SW480 (cell line): ENCODE measurements at places on chromosomes 3 and 15.

- DNase-seq, result no peak
These were observed 154.7 kb upstream of the KCNMB2 start for GRCh38 chr3:178381555-178381954.

DNA sequence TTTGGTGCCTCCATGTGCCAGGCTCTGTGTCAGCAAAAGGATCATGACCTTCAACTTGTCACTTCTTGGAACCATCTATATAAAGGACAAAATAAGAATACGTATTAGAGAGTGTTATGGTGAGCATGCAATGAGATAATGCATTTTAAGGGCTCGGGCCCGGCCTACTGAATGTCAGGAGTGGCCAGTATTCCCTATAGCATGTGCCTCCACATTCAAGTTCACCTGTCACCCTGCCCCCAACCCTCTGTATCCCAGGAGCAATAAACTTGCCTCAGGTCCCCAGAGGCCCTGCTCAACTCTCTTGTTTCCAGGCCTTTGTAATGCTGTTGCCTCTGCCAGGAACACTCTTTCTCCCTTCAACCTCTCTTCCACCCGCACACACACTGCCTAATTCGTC is 90.2 kb upstream of the SLC6A11 start:
- no peak for DNase-seq

DNA sequence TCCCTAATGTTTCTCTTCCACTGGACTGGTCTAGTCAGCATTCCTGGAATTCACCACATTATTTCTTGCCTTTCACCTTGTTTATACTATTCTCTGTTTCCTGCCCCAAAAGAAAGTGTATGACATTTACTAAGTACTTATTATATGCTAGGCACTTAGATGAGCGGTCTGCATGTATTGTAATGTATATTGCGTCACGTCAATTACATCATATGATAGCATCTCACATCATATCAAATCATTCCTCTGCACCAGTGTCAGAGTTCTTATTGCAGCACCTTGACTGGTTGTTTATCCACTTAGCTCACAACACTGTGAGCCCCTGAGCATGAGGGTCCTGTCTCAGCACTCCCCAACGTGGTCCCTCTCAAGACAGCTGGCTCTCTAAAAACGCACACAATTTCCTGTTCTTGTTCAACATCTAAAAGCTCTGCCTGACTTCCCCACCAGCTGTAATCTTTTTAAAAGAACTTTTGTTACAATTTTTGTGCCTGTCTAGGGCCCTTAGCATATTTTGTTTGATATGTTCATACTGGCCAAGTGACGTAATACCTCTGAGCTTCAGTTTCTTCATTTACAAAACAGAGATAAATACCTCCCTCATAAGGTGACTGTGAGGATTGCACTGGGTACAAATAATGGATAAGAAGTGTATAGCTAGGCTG is 58.8 kb downstream of the ARHGAP31 start:
- DNase-seq, result peak; percentile 25

DNA sequence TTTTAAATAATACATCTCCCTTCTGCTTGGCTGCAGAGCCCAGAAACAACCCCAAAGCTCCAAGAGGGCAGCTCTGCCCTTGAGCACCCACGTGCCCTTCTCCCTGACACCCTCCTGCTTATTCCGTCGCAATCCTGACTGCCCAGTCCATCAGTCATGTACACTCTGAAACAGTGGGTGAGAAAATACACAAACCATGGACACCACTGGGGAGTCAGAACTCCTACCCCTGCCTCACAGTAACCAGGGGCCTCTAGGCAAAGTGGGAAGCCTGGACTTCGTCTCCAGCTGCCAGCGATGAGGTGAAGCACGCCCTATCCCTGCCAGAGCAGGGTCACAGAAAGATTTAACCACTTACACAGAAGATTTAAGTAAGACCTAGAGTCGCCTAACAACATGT is 40.1 kb downstream of the HERC2 start:
- no peak for DNase-seq

DNA sequence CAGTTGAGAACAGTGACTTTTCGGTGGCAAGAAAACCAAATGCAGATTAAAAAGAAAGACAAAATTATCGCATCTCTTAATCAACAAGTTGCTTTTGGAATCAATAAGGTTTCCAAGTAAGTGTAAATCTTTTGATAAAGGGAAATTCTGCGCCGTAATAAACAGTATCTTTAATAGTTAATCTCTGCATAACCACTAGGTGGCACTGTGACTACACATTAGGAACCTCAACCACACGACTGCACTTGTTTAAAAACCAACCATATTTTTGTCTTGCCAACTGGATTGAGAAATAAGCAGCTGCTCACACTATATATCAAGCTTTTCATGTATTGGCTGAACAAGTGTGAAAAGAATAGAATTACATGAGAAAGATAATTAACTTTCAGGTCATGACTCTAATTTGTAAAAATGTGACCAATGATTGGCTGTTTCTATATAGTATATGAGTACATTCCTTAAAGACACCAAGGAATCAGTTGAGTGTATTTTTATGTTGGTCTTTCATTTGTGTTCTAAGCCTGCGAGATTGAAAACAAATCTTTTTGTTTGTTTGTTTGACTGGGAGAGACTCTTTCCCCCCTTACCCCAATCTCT is 72.7 kb downstream of the DZIP3 start:
- peak; percentile 63 for DNase-seq

DNA sequence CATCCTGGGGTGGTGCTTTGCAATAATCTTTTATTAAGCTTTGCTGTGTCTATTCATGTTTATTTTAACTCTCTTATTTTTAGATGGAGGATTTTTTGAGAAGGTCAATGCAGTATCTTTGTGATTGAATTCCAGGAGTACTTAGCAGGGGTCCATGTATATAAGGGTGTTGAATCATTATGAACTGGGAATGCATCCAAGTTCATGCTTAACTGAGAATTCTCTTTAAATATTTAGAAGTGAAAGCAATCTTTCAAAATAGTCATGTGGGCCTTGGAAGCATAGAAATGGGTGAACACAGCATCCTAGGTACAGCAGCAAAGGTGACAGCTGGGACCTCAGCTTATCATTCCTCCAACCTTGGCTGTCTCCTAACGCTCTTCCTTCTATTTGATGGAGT is 27.3 kb downstream of the SPTSSB start:
- no peak for DNase-seq

DNA sequence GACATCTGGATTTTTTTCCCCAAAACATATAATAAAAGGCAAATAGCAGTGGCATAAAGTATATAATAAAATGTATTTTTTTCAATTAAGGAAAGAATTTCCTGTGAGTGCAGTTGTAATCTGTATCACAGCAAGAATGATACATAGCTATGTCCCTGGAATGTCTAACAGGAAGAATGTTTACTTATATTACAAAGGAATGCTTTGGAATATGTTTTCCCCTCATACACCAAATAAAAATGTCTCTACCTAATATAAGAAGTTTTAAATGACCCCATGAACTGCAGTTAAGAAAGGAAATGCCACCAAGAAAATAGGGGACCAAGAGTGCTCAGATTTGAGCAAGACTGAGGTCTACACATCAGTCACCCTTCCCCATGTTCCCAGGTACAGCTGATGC is 38.0 kb upstream of the ATP11B start:
- no peak for DNase-seq

DNA sequence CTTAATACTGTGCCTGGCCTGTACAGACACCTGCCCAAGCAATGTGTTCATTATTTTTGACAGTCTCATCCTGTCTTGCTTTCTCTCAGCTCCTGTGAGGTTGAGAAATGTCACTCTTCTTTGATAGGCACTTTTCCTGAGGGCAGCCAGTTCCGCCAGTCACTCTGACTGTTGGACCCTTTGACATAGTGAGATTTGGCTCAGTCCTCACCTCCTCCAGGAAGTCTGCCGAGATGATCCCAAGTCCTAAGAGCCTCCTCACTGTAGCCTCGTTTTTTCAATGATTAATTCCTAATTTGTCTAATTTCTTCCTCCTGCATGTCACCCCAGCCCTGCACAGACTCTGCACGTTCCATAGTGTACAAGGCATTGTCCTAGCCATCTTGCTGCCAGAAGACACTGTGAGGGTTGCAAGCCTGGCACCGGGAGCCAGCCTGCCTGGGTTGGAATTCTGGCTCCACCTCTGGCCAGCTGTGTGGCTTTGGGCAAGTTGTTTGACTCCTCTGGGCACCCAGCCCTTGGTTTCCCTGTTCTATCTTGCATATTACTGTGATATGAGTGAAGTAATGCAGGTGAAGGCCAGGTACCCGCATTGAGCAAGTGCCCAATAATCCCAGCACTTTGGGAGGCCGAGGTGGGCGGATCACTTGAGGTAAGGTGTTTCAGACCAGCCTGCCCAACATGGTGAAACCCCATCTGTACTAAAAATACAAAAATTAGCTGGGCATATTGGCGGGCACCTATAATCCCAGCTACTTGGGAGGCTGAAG is 24.3 kb downstream of the RPLP1 start:
- no peak for DNase-seq

GRCh38 chr3:124860599-124860998 is 26.6 kb downstream of the ITGB5 start:
- peak; percentile 81 for DNase-seq

GRCh38 chr3:100424261-100424660 is 22.9 kb downstream of the LNP1 start:
- no peak for DNase-seq

DNA sequence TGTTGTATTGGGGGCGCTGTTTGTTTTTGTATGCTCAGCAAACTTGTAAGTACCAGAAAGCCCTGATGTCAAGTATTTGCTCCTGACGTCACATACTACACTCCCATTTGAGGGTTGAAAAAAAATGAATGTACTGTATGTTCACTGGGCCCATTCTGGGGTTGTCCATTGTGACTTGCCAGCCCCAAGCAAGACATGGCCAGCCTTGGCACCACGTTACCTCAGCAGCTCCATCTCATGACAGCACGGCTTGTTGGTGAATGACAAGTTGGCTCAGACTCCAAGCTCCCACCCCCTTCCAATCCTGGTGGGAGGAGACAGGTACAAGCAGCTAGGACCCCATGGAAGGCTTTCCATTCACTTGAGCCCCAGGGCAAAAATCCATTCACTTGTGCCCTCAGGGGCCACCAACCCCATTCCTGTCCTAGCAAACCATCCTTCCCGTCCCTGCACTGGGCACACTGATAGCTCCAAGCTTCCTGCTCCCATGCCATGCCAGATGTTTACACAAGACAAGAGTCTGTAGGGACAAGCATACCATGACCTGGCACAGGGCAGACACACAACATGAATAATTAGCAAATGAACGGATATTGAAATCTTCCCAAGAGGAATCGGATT is 1.6 kb downstream of the PHGR1 start:
- DNase-seq, result no peak

DNA sequence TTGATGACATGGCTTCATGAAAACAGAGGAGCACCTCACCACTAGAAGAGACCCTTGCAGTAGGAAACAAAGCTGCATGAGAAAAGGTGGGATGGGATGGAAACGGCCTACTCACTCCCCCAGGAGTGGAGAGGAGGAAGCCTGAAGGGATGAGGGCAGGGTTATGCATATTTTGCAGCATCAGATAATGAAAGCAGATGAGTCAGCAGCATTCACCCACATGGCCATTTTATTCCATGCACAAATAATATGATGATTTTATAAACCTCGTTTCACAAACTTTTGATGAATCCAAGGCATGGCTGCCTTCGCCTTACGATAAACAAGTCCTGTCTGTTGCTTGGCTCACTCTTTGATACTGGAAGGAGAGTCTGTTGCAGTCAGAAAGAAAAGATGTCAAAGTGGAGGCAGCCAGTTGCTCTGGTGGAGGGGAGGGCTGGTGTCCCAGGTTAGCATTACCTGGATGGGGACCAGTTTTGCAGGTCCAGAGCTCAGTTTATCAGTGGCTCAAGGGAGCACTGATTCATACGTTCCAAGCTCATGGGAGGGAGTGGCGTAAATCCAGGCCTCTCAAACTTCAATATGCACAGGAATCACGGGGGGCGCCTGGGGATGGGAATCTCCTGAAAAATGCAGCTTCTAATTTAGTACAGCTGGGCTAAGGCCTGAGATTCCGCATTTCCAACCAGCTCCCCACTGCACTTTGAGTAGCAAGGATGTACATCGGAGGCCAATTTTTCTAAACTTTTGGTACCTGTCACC is 9.2 kb upstream of the EHD4 start:
- no peak for DNase-seq
